WERI-Rb-1 (cell line): ENCODE measurements at places on chromosomes 2 and 18.
A peak's percentile ranks its signal among the peaks of the same experiment; 100 is the strongest.

DNA sequence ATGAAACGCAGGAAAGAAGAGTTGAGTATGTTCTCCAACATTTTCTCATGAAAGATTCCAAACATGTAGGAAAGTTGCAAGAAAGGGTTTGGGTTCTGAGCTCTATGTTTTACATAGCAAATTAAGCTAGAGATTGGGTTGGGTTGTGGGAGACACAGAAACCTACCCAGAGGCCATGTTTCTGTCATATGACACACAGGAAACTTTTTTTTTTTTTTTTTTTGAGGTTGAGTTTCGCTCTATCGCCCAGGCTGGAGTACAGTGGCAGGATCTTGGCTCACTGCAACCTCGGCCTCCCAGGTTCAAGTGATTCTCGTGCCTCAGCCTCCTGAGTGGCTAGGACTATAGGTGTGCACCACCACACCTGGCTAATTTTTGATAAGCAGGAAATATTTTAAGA, 57.6 kb downstream of the DOCK10 start:
- DNase-seq = no peak

DNA sequence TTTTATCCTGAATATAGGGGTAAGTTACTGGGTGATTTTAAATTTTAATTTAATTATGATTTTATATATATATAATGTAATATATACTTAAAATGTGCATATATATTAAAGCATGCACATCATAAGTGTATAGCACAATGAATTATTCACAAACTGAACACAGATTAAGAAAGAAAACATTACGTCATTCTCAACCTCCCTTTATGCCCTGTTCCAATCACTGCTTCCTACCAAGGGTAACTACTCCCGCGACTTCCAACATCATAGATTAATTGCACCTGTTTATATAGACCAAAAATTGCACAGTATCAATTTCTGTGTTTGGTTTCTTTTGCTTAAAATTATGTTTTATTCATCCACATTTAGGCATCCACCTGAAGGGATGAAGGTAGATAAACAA, 301.3 kb upstream of the KLHL14 start:
- no peak for DNase-seq

GRCh38 chr2:40028792-40029488, 249.9 kb upstream of the THUMPD2 start:
- no peak for DNase-seq

DNA sequence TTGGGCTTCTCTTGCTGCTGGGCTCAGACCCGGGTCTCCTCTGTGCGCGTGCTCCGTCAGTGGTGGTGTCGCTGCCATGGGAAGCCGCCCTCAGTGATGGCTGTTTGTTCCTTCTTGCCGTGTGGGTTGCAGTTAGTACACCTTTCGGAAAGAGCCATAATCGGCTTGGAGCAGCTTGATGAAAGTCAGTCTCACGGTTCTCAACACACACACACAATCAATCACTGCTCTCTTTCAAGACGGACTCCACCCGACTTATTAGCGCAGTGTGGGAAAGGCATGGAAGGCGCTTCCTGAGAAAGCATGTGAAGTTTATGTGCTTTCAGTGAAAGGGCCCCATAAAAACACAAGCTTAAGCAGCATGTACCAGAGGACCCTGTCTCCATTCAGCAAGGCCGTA, 64.1 kb downstream of the SOX11 start:
- DNase-seq = peak; percentile 80

DNA sequence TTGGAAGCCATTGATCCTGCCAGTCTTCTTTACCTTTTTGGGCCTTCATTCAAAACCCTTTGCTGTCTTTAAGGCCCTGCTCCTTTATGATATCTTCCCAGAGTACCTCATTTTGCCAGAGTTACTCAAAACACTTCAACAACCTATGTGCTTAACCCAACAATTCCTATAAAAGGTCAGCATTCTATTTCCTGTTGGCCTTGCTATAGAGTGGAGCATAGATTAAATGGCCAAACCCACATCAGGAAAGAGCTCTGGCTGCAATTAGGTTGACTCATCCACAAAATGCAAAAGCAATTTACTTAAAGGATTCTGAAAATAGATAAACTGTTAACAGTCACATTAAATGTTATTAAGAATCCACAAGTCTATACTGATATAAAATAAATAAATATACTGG, 21.2 kb downstream of the MRPL33 start:
- no peak for DNase-seq

DNA sequence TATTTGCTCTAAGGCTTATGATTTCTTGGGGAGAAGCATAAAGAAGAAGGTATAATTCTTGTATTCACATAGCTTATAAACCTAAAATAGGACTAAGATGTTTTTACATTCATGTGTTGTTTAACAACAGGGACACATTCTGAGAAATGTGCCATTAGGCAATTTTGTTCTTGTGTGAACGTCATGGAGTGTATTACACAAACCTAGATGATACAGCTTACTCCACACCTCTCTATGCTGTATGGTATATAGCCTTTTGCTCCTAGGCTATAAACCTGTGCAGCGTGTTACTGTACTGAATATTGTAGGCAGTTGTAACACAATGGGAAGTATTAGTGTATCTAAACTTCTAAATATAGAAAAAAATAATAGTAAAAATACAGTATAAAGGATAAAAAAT, 92.1 kb downstream of the PHLPP1 start:
- no peak for DNase-seq

DNA sequence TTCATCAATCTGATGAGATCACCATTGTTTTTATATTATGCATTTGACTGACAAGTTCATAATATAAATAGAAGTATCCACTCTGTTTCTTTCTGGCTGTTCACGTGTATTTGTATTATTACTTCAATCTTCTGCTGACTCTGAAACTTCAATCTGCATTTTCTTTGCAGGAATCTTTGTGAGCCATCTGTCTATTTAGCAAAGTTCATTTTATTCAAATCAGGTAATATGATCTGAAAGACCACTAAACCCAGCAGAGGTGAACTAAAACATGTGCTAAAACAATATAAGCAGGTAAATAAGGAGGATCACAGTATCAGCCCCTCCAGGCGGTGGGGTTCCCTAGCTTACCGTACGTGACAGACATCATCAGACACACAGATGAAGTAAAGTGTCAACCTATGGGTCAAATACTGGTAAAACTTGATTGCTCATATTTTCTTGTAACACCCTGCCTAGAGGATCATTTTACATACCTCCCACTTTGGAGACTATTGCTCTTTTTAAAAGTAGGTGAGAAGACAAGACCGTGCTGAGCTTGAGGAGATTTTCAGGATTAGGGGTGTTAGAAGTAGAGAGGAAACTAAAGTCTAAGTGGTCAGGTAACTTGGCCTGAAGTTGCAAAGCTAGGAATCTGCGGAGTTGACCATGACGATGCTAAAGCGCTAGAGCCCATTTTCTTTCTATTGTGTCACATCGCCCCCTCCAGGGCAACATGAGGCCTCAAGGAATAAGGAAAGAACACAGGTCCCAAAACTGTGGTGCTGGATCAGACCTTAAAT, 9.0 kb downstream of the DTNB start:
- DNase-seq = peak; percentile 67

DNA sequence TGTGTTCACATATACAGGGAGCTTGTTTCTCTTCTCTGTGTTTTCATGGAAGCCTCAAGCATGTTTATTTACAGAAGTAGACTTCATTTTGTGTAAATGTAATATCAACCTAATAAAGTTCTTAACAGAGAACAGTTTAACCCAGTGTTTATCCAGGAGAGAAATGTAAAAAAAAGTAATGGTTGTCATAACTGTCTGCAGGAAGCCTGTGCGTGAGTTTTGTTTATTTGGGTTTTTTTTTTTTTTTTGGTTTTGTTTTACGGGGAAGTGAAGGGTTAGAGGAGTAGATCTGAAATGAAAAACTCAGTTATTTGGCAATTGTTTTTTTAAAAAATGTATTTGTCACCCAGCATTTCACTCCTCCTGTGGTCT, 124.7 kb downstream of the RAPGEF4 start:
- no peak for DNase-seq

GRCh38 chr18:78713726-78714125, 265.9 kb upstream of the SALL3 start:
- no peak for DNase-seq

GRCh38 chr2:173305303-173305702, 49.4 kb upstream of the CDCA7 start:
- no peak for DNase-seq

DNA sequence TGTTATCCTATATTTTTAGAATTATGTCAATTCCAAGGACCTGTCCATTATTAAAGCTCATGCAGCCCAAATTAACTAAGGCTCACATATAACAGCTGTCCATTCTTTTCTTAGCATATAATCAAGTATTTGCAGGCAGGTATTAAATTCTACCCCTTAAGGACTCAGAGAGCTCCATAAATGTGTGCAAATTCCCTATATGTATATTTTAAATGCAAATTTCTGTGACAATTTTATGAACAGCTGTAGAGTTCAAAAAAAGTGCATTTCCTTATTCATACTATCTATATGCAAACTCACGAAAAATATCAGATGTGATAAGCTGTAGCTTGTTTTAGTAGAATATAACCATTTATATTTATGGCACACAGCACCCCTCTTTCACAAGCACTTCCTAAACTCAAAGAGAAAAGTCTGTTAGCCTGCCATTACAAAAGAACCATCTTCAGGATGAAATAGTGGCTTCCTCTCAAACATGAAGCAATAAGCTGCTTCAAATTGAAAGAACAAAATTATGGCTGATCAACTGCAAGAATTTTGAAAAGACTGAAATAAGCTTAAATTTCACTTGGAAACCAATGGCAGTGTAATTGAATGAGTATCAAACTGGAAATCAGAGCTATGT, 155.0 kb upstream of the REG3G start:
- no peak for DNase-seq

DNA sequence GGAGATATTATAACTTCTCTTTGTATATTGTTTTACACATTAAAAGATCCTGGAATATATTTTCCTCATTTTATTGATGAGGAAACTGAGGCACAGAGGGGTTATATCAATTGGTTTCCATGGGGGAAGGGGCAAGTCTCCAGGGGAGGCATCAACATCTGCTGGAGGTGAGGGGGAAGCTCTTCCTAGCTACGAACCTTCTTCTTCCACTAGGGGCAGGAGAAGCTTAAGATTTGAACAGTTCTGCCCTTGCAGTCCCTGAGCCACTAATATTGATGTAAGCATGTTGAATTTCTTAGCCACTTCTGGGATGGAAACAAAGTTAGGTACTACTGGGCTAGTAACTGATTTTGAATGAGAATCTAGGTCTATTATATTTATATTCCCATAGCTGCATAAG, 140.1 kb upstream of the AQP4 start:
- DNase-seq = peak; percentile 10

- no peak for DNase-seq
Observed at GRCh38 chr2:186575302-186575701, 14.6 kb upstream of the ITGAV start.

GRCh38 chr2:21317131-21317530, 193.4 kb downstream of the TDRD15 start:
- peak; percentile 54 for DNase-seq

- peak; percentile 71 for DNase-seq
Observed at GRCh38 chr18:23618862-23619387, 32.6 kb upstream of the NPC1 start.

DNA sequence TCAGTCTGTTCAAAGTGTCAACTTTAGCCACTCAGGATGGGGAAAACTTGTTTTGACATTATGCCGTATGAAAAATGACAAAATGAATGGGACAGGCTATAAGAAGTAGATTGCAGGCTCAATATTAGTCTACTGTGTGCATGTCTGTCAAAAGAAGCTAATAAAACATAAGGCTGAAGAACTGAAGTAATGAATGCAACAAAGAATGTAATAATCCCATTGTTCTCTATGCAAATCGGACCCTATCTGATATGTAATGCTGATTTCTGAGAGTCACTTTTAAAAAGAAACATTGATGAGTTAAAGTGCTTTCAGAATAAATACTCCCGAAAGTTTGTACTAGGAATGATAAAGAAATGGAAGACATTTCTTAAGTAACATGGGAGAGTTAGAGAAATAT, 172.2 kb downstream of the DLGAP1 start:
- no peak for DNase-seq

DNA sequence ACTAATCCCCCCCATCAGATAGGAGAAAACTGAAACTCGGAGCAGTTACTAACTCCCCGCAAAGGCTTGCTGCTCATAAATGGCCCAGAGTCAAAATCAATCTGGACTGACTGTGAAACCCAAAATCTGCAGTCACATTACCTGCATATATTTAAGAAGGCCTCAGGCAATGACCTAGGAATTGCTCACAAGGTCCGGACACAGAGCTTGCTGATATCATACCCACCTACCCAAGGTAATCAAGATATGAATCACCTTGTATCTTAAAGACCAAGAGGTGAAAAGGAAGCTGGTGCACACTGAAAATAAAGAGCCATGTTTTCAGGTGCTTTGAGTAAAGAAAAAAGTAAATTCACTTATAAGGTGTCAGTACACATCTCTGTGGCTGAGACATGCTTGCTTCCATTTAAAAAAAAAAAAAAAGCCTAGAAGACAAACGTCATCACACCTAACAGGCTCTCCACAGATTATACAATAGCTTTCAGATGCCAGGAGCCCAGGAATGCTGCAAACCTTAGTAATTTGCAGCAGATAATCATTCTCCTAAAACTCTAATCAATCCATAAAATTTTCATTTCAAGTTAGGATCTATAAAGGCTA, 195.4 kb downstream of the ZEB2 start:
- no peak for DNase-seq

- no peak for DNase-seq
Observed at GRCh38 chr18:55774505-55774904, 186.5 kb upstream of the TCF4 start.

DNA sequence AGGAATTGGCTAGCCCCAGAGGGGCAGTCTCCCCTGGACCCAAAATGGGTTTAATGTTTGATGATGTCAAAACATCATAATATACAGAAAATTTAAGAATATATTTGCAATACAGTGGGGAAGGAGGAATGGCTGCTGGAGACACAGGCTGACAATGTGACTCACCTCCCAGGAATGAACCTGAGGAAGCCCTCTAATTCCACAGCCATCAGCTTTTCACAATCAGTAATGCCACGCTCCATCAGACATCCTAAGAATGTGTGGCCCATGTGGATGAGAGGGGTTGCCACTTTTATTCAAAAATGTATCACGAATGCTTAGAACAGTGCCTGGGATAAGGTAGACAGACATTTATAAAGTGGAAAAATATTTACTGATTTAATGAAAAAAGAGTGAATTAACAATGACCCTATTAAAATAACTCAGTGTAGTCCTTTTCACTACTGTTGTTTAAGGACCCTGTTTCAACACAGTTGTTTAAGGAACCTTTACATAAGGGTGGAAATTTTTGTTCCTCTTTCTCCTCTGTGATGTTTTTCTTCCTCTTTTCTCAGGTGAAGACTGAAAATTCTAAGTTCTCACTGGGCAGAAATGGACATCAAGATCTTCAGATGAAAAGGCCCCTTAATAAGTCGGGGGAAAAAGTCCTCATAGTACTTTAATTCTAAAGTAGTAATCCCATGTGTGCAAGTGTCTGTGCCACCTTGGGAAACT, 17.5 kb upstream of the TMEM163 start:
- no peak for DNase-seq

- peak; percentile 5 for DNase-seq
Observed at GRCh38 chr18:48818329-48819254, 132.2 kb downstream of the SMAD7 start.
